ENCODE measurements at places on chromosomes 6 and 20.

GRCh38 chr6:72219536-72219935 lies 333.2 kb downstream of the RIMS1 start:
- no peak for DNase-seq

GRCh38 chr6:14711056-14711703 lies 534.7 kb upstream of the JARID2 start:
- DNase-seq: no peak

DNA sequence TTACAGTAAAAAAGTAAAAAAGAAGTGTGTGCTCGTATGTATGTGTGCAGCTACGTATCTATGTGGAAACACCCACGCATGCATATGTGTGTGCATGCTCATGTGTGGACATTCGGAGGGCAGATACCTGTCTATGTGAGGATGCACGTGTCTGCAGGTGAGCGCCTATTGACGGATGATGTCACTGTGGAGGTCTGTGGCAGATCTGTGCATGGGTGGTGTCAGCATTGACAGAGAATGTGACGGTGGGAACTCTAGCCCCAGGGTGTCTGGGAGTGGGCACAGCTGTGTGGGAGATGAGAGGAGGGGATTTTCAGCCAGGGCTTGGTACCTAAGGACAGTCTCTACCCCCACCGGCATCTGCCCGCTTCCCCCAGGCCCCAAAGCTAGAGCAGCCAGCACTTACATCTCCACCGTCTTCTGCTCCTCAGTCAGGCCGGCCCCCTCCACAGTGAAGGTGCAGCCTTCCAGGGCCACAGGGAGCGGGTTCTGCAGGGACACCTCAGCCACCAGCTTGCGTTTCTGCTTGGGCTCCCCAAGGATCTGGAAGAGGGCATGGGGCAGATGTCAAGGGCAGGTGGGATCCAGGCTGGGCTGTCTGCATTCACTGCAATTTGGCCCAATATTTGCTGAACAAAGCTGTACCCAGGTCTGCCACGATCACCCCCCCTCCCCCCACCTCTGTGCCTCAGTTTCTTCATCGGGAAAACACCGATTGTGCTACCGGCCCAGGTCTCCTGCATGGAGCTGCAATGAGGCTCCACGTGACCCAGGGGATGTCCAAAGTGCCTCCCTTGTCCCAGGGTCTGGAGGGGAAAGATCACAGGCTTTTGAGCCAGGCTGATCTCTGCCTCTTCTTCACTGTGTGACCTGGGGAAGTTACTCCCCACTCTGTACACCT lies 34.1 kb downstream of the TGM2 start:
- DNase-seq: peak; percentile 66

GRCh38 chr20:1003920-1004697 lies 2.0 kb upstream of the RSPO4 start:
- DNase-seq: no peak

GRCh38 chr6:107712665-107713551 lies 111.2 kb downstream of the SCML4 start:
- peak; percentile 49 for DNase-seq

DNA sequence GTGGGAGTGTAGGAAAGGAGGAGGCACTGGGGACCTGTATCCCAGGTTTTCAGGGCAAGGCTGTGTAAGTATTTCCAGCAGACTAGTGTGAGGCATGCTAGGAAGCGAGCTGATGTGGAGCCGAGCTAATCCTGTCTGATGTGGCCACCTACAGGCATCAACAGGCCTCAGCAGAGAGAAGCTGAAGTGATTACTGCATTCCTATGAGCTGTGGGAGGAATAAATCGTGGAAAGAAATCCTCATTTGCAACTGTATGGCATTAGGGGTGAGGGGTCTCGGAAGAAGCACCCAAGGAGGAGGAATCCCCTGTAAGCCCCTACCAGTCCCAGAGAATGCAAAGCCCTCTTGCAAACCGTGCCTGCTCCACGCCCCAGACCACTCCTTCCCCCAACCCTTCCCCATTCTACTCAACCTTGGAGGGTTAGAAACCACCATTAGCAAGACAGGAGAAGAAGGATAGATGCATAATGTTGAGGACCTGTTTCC lies 41.6 kb downstream of the C6orf15 start:
- DNase-seq: no peak

- no peak for DNase-seq
Observed at GRCh38 chr20:30922129-30922528, 335.3 kb upstream of the DEFB115 start.

GRCh38 chr6:10518557-10519407 lies 2.4 kb upstream of the GCNT2 start:
- no peak for DNase-seq

DNA sequence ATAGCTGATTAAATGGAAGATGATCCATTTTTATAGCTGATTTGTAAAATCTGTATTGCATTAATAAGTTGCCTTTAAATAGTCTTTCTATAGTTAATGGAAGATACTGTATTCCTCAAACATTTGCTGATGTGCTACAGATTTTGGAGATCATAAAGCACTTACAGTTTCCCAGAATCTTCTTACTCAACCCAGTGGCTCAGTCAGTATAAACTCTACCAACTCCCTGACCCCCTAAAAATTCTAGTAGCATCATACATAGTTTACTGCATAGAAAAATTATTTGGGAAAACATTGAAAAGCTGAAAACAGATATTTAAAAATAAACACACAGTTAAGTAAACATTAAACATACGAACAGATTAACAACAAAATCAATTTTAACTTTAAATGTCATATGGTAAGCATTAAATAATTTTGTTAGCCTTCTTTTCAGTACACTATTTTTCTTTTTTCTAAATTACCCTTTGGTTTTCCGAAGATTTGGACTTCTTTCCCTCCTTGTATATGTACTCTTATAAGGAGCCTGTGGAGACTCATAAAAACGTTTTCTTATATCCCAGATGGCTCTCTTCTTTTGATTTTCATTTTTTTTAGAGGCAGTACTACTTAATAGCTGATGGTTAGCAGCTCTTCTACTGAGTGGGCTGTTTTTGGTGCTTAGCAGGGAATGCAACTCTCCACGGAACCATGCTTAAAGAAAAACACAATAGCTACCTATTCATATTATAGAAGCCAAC lies 62.7 kb upstream of the BMP5 start:
- no peak for DNase-seq

DNA sequence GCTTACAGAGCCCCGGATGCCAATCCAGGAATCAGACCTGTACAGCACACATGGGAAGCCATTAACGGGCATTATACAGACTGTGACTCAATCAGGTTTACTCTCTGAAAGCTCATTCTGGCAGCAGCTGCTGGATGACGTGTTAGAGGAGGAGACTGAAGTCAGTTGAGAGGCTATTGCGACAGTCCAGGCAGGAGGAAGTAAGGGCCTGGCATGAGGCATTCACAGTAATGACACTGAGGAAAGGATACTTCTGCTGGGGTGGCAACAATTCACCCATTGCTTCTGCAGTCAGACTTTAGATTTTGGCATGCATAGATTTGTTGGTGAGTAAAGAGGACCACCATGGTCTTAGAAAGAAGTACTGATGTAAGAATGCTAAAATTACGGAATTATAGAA lies 151.0 kb upstream of the HEY2 start:
- no peak for DNase-seq

DNA sequence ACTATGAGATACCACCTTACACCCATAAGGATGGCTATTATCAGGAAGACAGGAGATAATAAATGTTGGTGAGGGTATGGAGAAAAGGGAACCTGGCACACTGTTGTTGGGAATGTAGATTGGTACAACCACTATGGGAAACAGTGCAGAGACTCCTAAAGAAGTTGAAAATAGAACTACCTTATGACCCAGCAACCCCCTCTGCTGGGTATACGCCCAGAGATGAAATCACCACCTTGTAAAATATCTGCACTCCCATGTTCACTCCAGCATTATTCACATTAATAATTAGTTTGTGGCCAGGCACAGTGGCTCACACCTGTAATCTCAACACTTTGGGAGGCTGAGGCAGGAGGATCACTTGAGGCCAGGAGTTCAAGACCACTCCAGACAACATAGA lies 26.8 kb downstream of the ZBTB9 start:
- DNase-seq: no peak

GRCh38 chr6:151054306-151054705 lies 185.5 kb upstream of the AKAP12 start:
- DNase-seq: no peak

DNA sequence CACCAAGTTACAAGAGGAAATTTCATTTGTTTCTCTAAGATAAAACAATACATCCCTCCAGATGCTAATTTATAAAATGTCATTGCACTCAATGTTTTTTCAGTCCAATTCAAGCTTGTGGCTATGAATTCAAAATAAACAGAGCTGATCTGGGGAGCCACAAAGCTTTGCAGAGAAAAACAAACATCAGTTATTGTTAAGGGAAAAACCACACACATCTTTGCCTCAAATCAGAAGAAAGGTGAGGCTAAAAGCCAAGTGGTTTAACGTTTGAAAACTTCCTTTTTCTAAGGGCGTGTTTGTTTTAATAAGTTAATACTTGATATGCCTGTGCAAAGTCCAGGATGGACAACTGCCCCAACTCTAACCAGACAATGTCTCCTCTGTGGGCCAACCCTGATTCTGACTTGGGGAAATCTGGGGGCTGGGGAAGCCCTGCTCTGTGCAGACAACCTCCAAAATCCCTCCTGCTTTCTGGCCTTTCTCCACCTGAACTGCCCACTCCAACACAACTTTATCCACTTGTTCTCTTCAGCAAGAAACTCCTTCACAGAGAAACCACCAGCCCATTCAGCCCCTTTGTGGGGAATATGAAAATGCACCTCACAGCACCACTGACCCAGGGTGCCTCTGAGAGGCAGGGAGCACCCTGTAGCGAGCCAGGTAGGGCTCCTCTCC lies 44.6 kb upstream of the NT5E start:
- no peak for DNase-seq

- peak; percentile 85 for DNase-seq
Observed at GRCh38 chr20:50303573-50304500, 113.2 kb downstream of the CEBPB start.

DNA sequence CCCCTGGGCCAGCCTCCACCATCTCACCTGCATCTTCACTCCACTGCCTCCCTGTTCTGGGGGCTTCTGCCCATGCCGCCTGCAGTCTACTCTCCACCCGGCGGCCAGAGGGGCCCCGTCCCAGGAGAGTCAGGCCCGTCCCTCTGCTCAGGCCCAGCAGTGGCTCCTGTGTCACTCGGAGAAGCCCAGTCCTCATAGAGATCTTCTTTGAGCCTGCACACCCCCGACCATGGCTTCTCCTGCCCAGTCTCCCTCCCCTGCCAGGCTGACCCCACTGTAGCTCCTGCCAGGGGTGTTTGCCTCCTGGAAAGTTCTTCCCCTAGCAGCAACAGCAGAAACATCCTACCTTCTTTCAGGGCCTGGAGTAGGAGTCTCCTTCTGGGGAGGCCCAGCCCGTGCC lies 22.2 kb upstream of the NOL4L start:
- no peak for DNase-seq

GRCh38 chr6:10478187-10479040 lies 42.7 kb upstream of the GCNT2 start:
- no peak for DNase-seq

GRCh38 chr6:114064862-114065261 lies 93.9 kb upstream of the HDAC2 start:
- no peak for DNase-seq

DNA sequence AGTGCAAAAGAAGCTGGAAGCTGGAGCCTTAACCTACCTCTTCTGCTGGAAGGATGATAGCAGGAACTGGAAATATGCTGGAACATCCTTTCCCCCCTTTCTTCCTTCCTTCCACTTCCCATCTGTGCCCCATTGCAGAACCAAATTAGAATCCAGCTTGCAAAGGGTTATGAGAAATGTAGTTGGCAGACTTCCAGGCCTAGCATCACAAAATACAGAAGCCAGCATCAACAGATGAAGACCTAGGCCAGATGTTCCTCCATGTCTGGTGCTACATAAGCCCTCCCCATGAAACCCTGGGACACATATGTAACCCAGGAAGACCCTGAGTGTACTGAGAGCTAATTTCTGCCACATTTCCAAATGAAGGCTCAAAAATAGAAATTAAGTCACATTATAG lies 40.0 kb upstream of the TFAP2B start:
- DNase-seq: no peak

- DNase-seq: no peak
Observed at GRCh38 chr20:46575394-46575793, 24.9 kb upstream of the OCSTAMP start.

- DNase-seq: no peak
Observed at GRCh38 chr20:48658505-48658904, 169.3 kb downstream of the PREX1 start.

GRCh38 chr6:14732844-14733757 lies 512.8 kb upstream of the JARID2 start:
- no peak for DNase-seq

GRCh38 chr6:146190581-146190980 lies 161.7 kb downstream of the GRM1 start:
- DNase-seq: no peak

DNA sequence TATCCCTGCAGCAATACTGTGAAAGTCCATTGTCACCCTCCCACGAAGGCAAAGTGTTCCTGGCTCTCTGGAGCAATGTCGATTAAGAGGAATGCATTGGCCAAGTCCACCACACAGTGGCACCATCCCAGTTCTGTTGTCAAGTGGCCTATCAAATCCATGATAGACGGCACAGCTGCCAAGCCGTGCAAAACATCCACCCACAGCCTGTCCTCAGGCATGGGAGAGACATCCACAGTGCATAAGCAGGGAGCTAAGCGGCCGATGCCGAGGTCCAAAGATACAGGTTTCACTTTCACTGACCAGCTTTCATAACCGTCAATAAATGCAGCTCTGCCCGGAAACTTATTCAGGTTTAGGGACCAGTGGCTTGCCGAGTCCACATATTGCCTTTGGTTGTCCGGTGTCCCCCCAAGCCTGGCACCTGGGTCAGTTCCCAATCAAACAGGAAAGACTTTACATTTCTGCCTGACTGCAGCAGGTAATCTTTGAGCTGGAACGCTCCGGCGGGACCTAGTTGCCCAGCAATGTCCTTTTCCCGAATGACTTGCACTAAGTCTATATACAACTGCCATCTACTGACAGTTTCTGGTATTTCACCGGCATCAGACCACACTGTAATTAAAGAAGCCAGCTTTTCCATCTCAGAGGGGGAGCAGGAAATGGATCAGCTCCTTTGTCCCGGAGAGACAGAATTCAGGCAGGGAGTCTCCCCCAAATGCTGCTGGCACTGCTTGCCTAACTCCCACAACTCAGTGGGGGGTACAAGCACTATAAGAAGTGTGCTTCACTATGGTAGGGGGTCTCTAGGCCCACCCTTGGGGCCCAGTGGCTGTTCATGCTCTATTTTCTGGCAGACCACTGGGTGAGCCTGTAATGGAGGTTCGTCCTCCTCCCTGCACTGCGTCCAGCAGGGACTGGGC lies 6.3 kb downstream of the ZKSCAN3 start:
- DNase-seq: peak; percentile 89

DNA sequence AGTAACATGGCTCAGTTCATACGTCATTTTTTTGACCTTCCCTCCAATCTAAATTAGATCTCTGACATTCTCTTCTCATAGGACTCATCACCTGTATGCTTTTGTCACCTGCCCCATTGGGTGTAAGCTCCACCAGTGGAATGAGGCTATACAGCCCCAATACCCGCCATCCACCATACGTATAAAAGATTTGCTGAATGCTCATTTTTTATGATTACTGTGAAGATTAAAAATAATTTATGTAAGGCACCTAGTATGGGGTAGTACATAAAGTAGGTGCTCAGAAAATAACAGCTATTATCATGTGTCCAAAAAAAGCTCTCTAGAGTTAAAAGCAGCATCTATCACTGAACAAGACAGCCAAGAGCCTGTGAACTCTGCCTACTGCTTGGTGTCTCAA lies 24.1 kb downstream of the NCOA5 start:
- DNase-seq: no peak

GRCh38 chr20:30606990-30607389 lies 650.5 kb upstream of the DEFB115 start:
- DNase-seq: no peak
